CD4-positive, alpha-beta T cell (primary cell): ENCODE measurements at places on chromosomes 1 and 21.

GRCh38 chr1:198669023-198669698 is 30.3 kb downstream of the PTPRC start:
- H3K4me3 ChIP-seq: no peak overlapping the region
- H3K4me1 ChIP-seq: peaks cover 52% of the 10 kb centered on the region
- H3K36me3 ChIP-seq: peaks cover 83% of the 10 kb centered on the region
- peak overlapping the region; percentile 61 for H3K27ac ChIP-seq
- peak; percentile 29 for DNase-seq

DNA sequence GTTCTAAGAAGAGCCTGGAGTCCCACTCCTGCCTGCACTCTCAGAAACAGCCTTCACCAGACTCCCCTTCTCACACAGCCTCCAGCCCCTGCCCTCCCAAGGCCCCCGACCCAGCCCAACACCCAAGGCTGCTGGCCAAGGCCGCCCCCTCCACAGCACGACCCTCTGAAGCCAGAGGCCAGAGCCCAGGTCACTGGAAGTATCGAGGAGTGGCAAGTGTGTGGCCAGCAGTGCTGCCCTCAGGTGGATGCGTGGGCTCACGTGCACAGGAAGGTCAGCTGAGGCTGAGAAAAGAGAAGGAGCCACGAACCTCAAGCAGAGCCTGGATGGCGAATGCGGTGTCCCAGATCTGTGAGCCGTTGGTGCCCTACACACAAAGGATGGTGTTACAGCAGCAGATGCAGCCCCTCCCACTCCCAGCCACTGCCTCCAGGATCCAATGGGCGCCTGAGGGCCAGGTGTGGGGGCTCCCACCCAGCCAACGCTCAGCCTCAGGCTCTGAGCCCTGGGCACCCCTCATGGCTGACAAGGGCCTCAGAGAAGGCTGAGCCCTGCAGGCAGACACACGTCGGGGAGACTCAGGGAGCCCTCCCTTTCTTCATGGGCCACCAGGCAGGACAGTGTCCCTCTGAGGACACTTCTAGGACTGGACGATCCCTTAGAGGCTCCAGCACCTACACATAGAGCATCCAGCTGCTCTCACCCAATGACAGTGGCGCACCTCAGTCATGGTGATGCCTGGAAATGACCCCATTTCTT is 18.0 kb downstream of the LSS start:
- no peak overlapping the region for H3K27ac ChIP-seq
- no peaks in the 10 kb centered on the region for H3K4me1 ChIP-seq
- no peak overlapping the region for H3K4me3 ChIP-seq
- H3K36me3 ChIP-seq: peaks cover 26% of the 10 kb centered on the region

- H3K27ac ChIP-seq: no peak overlapping the region
- H3K36me3 ChIP-seq: peaks cover 40% of the 10 kb centered on the region
- no peak overlapping the region for H3K4me3 ChIP-seq
Measured at GRCh38 chr1:44294588-44295007, 60.5 kb downstream of the ERI3 start.

GRCh38 chr1:9186082-9186859 is 48.3 kb upstream of the H6PD start:
- no peaks in the 10 kb centered on the region for H3K36me3 ChIP-seq
- H3K27me3 ChIP-seq: peaks cover 24% of the 10 kb centered on the region
- DNase-seq: no peak
- no peak overlapping the region for H3K27ac ChIP-seq

DNA sequence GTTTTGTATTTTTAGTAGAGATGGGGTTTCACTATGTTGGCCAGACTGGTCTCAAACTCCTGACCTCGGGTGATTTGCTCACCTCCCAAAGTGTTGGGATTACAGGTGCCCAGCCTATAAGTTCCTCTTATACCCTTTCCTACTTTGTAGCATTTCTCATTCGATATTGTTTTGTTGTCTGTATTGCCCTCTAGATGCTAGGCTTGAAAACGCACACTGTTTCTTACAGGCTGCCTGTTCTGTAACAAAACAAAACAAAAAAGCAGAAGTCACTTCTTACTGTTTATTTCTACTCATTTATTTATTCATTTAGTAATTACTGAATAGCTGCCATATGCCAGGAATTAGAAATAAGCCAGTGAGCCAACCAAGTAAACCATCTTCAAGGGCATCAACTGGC is 136.9 kb upstream of the BMP8A start:
- no peak for DNase-seq
- no peak overlapping the region for H3K4me3 ChIP-seq
- H3K36me3 ChIP-seq: peaks cover 98% of the 10 kb centered on the region
- H3K27me3 ChIP-seq: no peaks in the 10 kb centered on the region

- DNase-seq: no peak
- no peak overlapping the region for H3K4me3 ChIP-seq
- no peaks in the 10 kb centered on the region for H3K4me1 ChIP-seq
- no peak overlapping the region for H3K27ac ChIP-seq
- H3K36me3 ChIP-seq: no peaks in the 10 kb centered on the region
Measured at GRCh38 chr1:202521886-202522285, 173.4 kb downstream of the PPP1R12B start.

DNA sequence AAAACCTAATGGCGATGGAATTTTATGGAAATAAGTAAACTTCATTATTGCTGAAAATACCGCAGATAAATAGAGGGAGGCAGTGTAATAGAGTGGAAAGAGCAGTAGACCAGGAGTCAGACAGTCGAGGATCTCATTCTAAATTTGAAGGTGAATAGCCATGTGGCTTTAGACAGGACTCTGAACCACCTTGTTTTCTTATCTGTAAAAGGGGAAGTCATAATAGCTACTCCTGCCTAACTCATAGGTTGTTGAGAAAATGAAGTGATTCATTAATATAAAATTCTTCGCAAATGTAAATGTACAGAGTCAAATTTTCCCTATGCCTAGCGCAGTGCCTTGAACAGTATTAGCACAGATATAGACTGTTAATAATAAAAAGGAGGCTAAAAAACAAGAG is 14.8 kb downstream of the RPS6KC1 start:
- no peak overlapping the region for H3K27ac ChIP-seq
- H3K36me3 ChIP-seq: no peaks in the 10 kb centered on the region
- H3K27me3 ChIP-seq: no peaks in the 10 kb centered on the region

GRCh38 chr1:20192364-20192763 is 6.0 kb upstream of the PLA2G2C start:
- no peak overlapping the region for H3K27ac ChIP-seq
- H3K36me3 ChIP-seq: no peaks in the 10 kb centered on the region
- H3K4me3 ChIP-seq: no peak overlapping the region
- peaks cover 2% of the 10 kb centered on the region for H3K27me3 ChIP-seq
- DNase-seq: no peak

DNA sequence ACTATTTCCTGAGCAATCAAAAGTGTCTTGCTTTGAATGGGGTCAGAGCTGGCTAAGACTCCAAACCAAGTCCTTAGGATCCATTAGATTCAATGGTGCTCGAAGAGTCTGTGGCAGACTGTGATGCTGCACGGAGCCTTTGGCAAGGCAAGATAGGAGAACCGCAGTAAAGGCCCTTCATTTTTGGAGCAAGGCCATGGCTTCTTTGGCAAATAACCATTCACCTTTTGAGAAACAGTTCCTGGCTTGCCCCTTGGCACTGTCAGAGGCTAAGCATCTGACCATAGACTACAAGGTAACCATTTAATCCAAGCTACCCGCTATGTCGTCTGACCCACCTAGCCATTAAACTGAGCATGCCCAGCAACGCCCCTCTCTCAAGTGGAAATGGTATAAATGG is 45.2 kb downstream of the EDN2 start:
- peaks cover 13% of the 10 kb centered on the region for H3K27me3 ChIP-seq
- H3K4me1 ChIP-seq: no peaks in the 10 kb centered on the region
- no peak overlapping the region for H3K27ac ChIP-seq
- no peaks in the 10 kb centered on the region for H3K36me3 ChIP-seq
- no peak overlapping the region for H3K4me3 ChIP-seq
- DNase-seq: no peak

GRCh38 chr1:220544901-220545303 is 17.0 kb downstream of the MARK1 start:
- H3K4me3 ChIP-seq: no peak overlapping the region
- no peaks in the 10 kb centered on the region for H3K4me1 ChIP-seq
- no peaks in the 10 kb centered on the region for H3K36me3 ChIP-seq
- no peak overlapping the region for H3K27ac ChIP-seq
- no peaks in the 10 kb centered on the region for H3K27me3 ChIP-seq

GRCh38 chr1:178692564-178693327 is 32.3 kb upstream of the RALGPS2 start:
- no peaks in the 10 kb centered on the region for H3K4me1 ChIP-seq
- no peak overlapping the region for H3K27ac ChIP-seq
- DNase-seq: no peak

GRCh38 chr21:16496609-16497008 is 766.8 kb downstream of the USP25 start:
- no peaks in the 10 kb centered on the region for H3K27me3 ChIP-seq
- H3K36me3 ChIP-seq: no peaks in the 10 kb centered on the region
- no peaks in the 10 kb centered on the region for H3K4me1 ChIP-seq
- no peak for DNase-seq
- no peak overlapping the region for H3K4me3 ChIP-seq
